ENCODE measurements at places on chromosomes 13 and 19.

- DNase-seq = no peak
Measured at GRCh38 chr19:47467914-47468313, 3.8 kb downstream of the SLC8A2 start.

GRCh38 chr13:63307228-63307627 lies 1891.6 kb upstream of the PCDH20 start:
- DNase-seq = no peak

DNA sequence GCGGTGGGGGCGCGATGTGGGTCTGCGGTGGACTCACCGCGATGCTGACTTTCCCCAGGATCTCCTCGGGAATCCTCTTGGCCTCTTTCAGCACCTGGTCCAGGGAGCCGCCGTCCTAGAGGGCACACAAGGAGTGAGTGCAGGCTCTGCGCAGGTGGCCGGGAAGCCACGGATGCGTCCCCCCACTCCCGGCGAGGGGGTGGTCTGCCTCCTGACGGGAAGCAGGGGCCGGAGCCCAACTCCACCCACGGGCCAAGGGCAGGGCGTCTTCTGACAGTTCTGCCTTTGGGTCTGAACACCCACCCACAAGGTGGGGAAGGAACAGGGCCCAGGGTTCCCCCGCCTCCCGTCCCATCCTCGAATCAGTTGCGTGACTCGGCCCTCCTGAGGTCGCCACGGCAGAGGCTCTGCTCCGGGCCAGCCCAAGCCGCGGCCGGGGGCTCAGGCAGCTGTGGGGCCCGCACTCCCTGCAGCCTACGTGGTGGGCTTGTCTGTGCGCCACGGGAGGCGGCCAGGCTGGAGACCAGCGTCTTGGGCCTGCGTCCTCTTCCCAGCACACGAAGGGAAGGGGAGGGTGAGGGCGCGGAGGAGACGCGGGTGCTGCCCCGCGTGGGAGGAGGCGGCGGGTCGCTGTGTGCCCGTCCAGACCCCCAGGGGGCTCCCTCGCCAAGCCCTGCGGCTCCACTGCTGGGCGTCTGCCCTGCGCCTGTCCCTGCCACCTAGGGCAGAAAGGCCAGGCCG lies 21.4 kb downstream of the MAP2K2 start:
- no peak for DNase-seq

GRCh38 chr19:40191836-40192646 lies 815 bp downstream of the MAP3K10 start:
- no peak for DNase-seq

- no peak for DNase-seq
Measured at GRCh38 chr13:106493533-106494220, 41.8 kb downstream of the EFNB2 start.

DNA sequence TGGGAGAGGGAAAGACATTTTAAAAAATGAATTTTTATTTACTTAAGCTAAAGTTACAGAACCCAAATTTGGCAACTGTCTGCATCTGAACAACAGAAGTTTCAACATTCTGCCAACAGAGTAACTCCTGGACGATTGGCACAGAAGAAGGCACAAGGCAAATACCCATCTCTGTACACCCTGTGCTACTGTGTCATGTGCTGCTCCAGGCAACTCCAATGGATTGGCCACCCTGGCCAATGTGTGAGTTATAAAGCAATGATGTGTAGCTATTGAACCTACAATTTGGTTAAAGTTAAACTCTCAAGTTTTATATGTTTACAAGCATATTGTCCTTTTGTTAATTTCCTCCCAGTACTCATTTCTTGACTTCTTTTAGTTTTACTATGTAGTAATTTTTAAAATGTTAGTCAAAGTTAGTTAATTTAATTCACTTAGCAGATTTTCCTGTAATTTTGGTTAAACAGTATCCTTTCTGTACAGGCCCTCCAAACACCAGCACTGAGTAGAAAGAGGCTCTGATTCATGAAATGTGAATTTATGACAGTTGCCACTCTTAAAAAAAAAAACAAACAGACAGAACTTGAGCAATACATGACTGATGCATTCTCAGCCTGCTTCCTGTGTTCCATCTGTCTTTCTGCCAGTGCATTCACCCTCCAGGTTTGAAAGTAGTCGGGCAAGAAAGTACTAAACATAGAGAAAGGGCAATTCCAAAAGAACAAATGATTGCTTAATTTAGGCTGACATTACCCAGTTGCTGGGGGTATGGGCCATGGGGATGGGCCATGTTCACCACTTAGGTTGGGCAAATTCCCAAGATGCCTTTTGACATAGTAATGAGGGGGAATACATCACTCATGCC lies 5.9 kb downstream of the STARD13 start:
- DNase-seq = peak; percentile 95

DNA sequence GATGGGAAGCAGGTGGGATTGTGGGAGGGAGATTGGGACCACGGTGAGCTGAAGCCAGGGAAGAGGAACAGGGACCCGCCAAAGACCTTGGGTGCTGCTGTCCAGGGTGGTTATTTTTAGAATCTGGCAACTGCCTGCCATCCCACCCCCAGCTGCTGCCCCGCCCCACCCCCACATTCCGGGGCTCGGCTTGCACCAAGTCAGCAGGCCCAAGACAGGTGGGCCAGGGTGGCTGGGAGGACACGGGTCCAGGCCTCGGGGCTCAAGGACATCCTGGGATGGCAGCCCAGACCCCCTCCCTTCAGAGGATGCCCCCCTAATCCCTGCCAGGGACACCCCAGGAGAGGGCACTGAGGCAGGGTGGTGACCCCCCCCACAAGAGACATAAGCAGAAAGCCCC lies 827 bp downstream of the CKM start:
- no peak for DNase-seq

DNA sequence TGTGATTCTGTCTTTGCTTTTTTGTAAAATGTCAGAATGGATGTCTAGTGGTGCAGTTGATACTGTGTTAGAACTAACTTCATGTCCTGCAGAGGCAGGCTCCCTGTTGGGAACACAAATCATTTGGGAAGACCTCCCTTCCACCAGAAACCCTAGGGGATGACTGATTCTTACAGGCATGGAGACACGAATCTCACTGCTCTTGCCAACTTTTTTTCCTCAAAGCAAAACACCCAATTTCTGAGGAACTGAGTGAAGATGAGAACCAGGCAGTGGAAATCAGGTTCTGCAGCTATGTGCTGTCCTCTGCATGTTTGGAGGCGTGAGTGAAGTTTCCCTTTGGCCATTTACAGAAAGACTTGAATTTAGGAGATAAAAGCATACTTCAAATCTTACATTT lies 87.5 kb upstream of the CSNK1A1L start:
- DNase-seq = no peak

GRCh38 chr13:107716741-107717140 lies 498.6 kb downstream of the LIG4 start:
- DNase-seq = no peak

DNA sequence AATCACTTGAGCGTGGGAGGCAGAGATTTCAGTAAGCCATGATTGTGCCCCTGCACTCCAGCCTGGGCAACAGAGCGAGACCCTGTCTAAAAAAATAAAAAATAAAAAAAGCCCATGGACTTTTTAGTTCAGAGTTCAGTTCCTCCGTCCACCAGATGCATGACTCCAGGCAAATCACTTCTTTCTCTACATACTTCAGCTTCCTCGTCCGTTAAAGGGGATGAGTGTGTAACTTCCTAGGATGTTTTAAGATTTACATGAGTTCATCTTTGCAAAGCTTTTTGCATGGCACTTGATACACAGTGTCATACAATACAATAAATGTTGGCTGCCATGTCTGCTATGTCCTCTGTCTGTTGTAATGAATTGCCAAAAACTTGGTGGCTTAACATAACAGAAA lies 10.0 kb upstream of the FFAR2 start:
- no peak for DNase-seq

GRCh38 chr19:51129716-51130115 lies 5.0 kb downstream of the SIGLEC9 start:
- DNase-seq = no peak

DNA sequence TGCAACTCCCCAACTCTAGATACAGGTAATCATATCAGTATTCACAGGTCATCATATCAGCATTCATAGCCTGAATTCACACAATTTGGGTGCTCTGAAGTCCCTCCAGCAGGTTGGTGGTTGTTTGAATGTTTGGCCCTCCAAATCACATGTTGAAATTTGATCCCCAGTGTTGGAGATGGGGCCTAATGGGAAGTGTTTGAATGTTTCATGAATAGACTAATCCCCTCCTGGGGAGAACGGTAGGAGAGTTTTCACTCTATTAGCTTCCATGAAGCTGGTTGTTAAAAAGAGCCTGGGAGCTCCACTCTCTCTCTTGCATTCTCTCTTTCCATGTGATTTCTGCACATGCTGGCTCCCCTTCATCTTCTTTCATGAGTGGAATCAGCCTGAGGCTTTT lies 288.6 kb upstream of the PCDH9 start:
- DNase-seq = no peak

DNA sequence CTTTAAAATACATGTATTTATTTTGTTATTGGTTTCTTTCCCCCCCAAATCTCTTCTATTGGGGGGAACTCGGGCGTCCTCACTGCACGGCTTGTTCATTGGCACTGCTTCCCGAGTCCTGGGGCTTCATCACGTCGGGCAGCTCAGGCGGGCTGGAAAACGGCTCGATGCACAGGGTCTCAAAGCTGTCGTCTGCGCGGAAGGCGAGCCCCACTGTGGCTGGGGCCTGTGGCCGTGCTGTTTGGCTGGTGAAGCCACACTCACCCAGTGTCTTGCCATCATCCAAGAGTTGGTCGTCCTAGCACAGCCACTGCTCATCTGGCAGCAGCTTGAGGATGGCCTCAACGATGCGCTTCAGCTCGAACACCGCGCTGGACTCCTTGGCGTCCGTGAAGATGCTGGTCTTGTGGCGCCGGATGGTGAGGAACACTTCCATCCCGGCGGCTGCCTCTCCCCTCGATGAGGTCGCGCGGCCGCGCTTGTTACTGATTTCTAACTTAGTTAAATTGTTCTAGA lies 6.0 kb upstream of the ATP8A2 start:
- DNase-seq = no peak

DNA sequence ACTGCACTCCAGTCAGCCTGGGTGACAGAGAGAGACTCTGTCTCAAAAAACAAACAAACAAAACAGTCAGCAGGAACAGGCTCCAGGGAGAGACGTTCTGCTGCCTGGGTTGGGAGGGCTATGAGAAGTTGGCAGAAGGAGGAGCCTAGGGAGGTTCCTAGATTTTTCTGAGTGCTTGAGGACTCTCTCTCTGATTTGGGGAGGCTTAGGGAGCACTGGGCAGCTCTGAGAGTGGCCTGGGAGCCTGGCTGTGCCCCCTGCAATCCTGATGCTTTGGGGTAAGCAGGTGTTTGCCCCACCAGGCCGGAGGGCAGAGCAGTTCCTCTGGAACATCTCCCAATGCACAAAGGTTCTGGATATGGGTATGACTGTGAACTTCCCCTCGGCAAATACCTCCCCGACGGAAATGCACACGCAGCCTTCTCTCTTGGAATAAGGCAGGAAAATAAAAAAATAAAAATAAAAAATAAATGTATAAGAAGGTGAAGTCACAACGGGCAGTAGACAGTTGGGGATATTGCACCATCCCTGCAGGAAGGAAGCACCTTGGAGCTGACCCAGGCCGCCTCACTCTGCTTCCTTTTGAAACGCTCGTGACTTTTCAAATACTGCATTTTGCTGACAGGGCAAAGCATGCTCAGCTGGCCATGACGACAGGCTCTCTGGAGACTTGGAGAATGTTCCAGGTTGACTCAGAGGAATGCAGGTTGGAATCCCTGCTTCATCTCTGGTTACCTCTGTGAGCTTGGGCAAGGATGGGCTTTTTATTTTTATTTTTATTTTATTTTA lies 26.5 kb upstream of the HOMER3 start:
- DNase-seq = peak; percentile 87

- no peak for DNase-seq
Measured at GRCh38 chr19:6577476-6578125, 13.3 kb downstream of the CD70 start.

DNA sequence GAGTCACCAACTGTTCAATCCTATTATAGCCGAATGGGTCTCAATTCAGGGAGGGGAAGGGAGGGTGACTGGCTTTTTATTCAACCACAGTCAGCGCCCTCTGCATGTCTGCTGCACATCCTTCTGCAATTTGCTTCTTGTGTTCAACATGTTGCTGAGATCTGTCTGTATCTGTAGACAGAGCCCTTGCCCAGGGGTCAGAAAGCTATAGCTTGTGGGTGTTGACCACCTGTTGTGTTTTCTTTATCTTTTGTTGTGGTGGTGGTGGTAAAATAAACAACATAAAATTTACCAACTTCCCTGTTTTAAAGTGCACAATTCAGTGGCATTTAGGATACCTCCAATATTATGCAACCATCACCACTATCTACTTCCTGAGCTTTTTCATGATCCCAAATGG lies 12.2 kb downstream of the PPP1R12C start:
- no peak for DNase-seq

DNA sequence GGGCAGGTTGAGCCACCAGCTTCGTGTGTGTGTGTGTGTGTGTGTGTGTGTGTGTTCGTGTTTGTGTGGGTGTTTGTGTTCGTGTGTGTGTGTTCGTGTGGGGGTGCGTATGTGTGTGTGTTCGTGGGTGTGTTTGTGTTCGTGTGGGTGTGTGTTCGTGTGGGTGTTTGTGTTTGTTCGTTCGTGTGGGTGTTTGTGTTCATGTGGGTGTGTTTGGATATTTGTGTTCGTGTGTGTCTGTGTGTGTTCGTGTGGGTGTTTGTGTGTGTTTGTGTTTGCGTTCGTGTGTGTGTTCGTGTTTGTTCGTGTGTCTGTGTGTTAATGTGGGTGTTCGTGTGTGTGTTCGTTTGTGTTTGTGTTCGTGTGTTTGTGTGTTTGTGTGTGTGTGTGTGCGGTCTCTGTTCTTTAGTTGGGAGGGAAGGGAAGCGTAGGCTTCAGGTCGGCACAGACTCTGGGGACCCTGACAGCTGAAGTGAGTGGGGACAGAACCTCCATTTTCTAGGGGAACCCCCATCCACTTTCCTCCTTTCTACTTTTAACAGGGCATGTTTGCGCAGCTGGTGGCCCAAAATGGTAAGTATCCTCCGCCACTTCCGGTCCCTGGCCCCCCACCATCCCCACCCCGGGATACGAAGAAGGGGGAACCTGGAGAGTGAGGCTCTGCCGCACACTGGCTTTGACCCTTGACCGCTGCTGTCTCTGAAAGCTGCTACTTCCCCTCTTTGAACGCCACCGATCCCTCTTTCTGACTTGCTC lies 1.6 kb downstream of the TNFSF9 start:
- no peak for DNase-seq

Data from kidney glomerular epithelial cell (primary cell).